ENCODE measurements at places on chromosomes 11 and 22. TPM values are rescaled to one million over a fixed set of nuclear protein-coding genes. Genes with fewer than 3 reads are reported as not detected.
A peak's percentile ranks its signal among the peaks of the same experiment; 100 is the strongest.

The ABCC8 gene
- total RNA-seq, result 0.25 TPM

The ARSA gene
- 11.4 TPM for total RNA-seq

The GLB1L2 gene
- total RNA-seq, result 0.50 TPM

The NELL1 gene
- not detected for total RNA-seq

The DNAJB7 gene
- not detected for total RNA-seq

The ADM2 gene
- total RNA-seq, result 0.79 TPM

DNA sequence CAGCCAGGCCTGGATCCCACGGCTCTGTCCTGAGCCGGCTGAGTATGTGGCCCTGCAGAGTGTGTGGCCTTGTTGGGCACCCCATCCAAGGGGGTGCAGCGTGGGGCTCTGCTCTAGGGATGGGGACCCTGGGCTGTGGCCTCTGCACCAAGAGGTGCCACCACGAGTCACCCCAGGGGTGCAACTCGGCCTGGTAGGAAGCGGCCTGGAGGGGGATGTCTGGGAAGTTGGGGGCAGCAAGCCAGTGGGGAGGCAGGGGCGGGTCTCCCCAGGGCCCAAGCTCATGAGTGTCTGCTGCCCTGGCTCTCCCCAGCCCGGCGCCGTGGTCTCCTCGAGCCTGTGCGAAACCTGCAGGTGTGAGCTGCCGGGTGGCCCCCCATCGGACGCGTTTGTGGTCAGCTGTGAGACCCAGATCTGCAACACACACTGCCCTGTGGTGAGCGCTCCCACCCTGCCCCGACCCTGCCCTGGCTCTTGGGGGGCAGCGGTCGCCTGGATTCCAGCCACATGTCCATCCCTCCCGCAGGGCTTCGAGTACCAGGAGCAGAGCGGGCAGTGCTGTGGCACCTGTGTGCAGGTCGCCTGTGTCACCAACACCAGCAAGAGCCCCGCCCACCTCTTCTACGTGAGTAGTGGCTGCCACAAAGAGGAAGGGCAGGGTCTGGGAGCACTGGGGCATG lies 24.2 kb upstream of the MUC5B start:
- H3K4me1 ChIP-seq, result no peaks in the 10 kb centered on the region
- DNase-seq, result no peak
- no peaks in the 10 kb centered on the region for H3K27me3 ChIP-seq
- no peaks in the 10 kb centered on the region for H3K36me3 ChIP-seq

GRCh38 chr11:126465573-126466188 lies 110.2 kb downstream of the ST3GAL4 start:
- no peak overlapping the region for H3K4me3 ChIP-seq
- H3K4me1 ChIP-seq, result no peaks in the 10 kb centered on the region
- no peak for DNase-seq
- H3K36me3 ChIP-seq, result no peaks in the 10 kb centered on the region
- no peaks in the 10 kb centered on the region for H3K27me3 ChIP-seq

GRCh38 chr11:72233773-72234513 lies 9.4 kb downstream of the INPPL1 start:
- peaks cover 33% of the 10 kb centered on the region for H3K36me3 ChIP-seq
- H3K4me3 ChIP-seq, result no peak overlapping the region
- peaks cover 3% of the 10 kb centered on the region for H3K4me1 ChIP-seq
- H3K27me3 ChIP-seq, result no peaks in the 10 kb centered on the region
- DNase-seq, result no peak

- H3K27ac ChIP-seq, result peak overlapping the region; percentile 65
- DNase-seq, result no peak
- H3K27me3 ChIP-seq, result no peaks in the 10 kb centered on the region
- no peak overlapping the region for H3K4me3 ChIP-seq
- no peaks in the 10 kb centered on the region for H3K36me3 ChIP-seq
- H3K4me1 ChIP-seq, result peaks cover 17% of the 10 kb centered on the region
Measured at GRCh38 chr11:46553814-46554212, 40.0 kb downstream of the AMBRA1 start.

All from liver (tissue), 10 donors.